ENCODE measurements at places on chromosomes 5 and 9.

- DNase-seq, result no peak
Measured at GRCh38 chr5:113389116-113389515, 45.7 kb downstream of the TSSK1B start.

GRCh38 chr5:35598707-35599370, 18.8 kb upstream of the SPEF2 start:
- no peak for DNase-seq

- no peak for DNase-seq
Measured at GRCh38 chr5:74507370-74508005, 133.0 kb downstream of the ENC1 start.

DNA sequence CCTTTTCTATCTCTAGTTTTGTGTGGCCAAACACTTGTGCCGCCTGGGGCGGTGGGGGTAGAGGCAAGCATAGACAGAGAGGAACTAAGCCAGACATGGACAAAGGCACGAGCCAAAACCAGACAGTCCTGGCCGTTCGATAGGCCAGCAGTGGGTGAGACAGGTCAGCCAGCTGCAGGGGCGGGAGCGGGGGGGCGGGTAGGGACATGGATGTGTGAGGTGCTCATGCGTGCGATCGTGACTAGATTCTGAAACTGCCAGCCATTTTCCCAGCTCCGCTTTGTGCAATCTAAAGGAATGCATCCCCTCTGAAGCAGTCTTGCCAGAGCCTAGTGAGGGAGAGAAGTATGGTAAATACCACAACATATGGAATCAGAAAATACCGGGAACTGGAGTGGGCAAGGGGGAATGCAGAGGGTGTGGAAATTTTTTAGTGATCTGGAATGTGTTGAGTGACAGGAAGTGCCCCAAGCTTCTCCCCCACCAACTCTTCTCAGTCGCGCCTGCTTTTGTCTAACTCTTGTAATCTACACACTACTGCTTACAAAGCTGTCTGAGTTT, 111.9 kb downstream of the NR6A1 start:
- peak; percentile 79 for DNase-seq

DNA sequence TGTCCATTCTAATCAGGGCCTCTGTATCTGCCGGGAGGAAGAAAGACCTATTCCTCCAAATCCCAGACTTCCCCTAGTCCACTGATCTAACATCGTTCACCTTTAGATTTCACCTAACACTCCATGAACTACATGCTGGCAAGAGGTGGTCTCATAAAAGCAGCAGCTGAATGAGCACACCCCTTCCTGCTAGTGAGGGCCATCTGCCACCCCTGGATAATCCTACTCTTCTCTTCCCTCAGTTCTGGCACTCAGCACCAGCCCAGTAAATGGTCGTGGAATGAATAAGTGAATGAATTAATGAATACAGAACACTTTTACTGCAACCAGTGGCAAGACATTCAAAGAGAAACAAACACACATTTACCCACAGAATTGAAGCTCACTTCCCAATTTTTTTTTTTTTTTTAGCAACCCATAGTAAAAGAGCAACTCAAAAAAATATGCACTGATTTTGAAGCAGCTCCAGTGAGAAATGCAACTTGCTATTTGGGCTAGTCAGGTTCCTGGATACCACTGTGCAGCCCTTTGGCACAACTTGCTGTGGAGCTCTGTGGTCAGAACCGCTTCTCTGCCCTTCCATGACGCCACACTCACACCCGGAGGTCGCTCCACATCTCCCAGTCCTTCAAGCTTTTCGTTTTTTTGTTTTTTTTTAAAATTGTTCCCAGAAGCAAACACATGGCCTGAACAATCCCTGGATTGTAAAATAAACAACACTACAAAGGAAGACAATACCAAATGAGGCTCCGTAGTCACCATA, 6.2 kb downstream of the RNF183 start:
- DNase-seq, result no peak

- peak; percentile 5 for DNase-seq
Measured at GRCh38 chr5:61732796-61733195, 400.7 kb downstream of the ZSWIM6 start.

GRCh38 chr5:37615184-37615583, 224.7 kb downstream of the GDNF start:
- no peak for DNase-seq

- no peak for DNase-seq
Measured at GRCh38 chr5:128498844-128499455, 39.1 kb downstream of the FBN2 start.

- no peak for DNase-seq
Measured at GRCh38 chr5:175288048-175288621, 155.8 kb downstream of the DRD1 start.
